A549 treated with Mapracorat at 1 μM for 4 hours (cell line): ENCODE measurements at places on chromosomes 1 and 21. TPM values are rescaled to one million over a fixed set of nuclear protein-coding genes. Genes with fewer than 3 reads are reported as not detected.

The MYOG gene
- total RNA-seq = not detected in 5 replicates

The SLC19A2 gene
- total RNA-seq = 23.0 to 25.8 TPM (median 24.8 TPM) in 5 replicates

The IGSF9 gene
- 0.13 to 0.26 TPM (median 0.23 TPM) in 5 replicates for total RNA-seq

The RIPPLY3 gene
- total RNA-seq = 0.30 to 0.78 TPM (median 0.47 TPM) in 5 replicates

The GLMP gene
- total RNA-seq = 35.4 to 49.9 TPM (median 47.7 TPM) in 5 replicates
